ENCODE measurements at places on chromosomes 16 and 17.

DNA sequence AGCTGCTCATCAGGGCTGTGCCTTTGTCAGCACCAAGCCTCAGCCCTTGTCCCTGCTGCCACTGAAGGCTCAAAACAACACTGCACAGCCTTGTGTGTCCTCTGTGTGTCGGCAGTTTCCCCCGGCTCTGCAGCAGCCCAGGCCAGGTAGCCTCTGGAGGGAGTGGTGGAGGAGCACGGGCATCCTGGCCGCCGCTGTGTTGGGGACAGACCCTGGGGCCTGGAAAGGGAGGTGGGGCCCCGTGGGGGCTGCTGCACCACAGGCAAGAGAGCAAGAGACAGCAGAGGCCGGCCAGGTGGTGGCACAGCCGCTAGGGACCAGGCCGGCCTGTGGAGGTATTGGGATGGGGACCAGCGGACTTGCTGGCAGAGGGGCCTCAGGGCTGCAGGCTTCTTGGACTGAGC, 96.9 kb upstream of the ZNF750 start:
- no peak for DNase-seq

- peak; percentile 38 for DNase-seq
These were observed 725 bp downstream of the ABCA3 start for GRCh38 chr16:2339521-2340484.

- no peak for DNase-seq
These were observed 365.9 kb upstream of the ERCC4 start for GRCh38 chr16:13554005-13554404.

DNA sequence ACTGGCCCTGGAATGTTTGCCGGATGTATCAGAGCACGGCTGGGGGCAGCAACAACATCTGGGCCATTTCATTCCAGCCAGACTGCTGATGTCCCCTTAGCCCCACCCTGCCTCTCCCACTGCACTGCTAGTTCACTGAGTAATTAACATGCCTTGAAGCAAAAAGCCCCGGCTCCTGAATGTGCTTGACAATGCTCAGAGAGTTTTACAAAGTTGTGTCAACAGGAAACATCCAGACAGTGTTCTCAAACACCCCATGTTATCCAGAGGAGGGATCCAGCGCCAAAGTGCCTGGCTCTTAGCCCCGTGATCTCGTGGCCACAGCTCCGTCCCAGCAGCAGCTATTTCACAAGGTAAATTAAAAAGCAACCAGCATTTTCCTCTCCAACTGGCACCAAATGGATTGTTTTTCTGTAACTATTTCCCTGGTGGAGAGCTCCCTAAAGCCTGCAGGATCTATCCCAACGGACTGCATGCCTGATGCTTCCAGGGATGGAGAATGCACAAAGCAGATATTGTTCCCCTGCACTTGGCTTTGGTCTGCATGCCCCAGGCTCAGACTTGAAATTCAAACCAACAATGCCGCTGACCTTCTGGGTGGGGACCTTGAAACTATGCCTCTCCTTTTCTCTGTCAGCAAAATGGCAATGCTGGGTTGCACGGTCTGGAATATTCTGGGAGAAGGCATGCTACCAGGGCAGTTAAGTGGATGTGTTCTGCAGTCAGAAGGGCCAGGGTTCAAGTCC, 115.6 kb upstream of the CDH5 start:
- DNase-seq: no peak

DNA sequence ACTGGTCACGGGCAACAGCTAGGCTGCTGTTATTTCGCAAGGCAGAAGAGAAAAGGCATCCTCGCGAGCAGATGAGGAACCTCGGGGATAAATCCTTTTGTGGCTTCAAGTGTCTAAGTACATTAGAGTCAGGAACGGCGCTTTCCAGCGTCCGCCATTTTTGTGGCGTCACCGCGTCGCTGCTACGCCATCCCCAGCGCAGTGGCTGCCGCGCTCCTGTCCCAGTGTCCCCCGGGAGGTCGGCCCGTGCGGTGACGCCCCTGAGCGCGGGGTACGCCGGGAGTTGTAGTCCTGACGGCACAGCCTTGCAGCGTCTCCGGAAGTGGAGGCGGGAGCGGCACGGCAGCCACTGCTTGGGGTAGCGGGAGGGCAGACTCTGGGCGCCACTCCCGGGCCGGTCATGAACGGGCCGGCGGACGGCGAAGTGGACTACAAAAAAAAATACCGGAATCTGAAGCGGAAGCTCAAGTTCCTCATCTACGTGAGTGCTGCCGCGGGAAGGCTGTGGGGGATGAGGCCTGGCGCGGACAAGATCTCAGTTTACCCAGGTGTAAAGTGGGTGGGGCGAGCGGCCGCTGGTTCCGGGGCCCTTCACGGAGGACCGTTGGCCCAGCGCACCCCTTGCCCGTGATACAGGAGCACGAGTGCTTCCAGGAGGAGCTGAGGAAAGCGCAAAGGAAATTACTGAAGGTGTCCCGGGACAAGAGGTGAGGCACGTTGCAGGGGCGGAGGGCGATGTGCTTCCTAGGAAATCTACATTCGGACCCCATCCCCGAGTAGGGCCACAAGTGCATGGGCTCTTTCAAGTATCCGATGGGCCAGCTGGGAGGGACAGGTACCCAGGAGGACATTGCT, at the start of gene INO80E:
TSS of gene INO80E (plus strand) at position 331 of the 855 bp plus-strand sequence. CDS start at position 401, 70 bp downstream.
- peak; percentile 98 for DNase-seq

GRCh38 chr16:13835387-13835786, 84.6 kb upstream of the ERCC4 start:
- DNase-seq: no peak

- no peak for DNase-seq
These were observed 79.8 kb upstream of the TMEM97 start for GRCh38 chr17:28239271-28239624.

DNA sequence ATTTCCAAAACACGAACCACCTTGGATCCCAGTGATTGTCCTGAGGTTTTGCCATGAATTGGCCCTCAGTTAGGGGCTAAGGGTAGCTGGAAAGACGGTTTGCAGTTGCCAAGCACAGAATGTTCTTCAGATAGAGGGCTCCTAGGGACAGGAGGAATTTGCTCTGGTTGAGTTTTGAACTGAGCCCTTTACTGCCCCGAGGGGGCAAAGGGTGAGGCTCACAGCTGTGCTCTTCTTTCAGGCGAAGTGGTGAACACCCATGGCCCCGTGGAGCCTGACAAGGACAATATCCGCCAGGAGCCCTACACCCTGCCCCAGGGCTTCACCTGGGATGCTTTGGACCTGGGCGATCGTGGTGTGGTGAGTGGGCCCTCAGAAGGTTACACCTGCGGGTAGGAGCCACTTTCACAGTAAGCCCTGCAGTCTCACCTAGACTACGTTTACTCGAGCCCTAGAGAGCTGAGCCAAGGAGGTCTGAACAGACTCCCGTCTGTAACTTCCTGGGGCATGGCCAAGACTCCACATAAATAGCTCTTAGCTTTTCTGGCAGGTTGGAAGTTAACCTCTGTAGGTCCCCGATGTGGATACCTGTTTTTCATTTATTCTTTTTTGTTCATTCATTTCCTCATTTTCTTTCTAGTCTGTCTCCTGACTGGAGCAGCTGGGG, 32.5 kb downstream of the NMT1 start:
- no peak for DNase-seq

GRCh38 chr16:72936408-72936807, 111.5 kb downstream of the ZFHX3 start:
- DNase-seq: no peak

- DNase-seq: no peak
These were observed 4.3 kb upstream of the CLEC19A start for GRCh38 chr16:19281246-19281645.

DNA sequence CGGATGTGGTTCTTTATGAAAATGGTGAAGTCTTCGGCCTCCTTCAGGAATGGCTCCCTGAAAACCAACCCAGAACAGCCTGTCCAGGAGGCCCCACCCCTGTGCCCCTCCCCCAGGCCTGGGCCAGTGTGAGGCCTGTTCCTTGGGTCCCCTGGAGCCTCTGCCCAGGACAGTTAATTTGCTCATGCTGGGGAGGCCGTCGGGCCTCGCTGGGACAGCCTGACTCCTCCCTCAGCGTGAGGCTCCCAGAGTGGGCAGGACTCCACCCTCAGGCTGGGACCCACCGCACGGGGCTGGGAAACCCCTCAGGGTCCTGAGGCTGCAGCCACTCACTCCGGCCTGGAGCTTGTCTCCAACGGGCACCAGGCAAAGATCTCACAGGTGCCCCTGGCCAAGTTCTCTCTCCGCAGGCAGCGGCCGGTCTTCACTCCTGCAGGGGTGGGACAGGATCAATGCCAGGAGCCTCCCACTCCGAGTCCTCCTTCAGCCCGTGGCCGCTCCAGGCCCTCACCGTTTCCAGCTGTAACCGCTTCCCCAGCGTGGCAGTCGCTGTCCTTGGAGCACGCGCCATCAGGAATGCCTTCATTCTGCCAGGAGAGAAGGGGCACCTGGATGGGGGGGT, 5.8 kb downstream of the P2RX5 start:
- DNase-seq: no peak

GRCh38 chr16:29777576-29778350, at the start of gene ZG16:
ZG16 (plus strand) TSS chr16:29778256; CDS start chr16:29779267, 1,011 bp downstream.
- DNase-seq: no peak

DNA sequence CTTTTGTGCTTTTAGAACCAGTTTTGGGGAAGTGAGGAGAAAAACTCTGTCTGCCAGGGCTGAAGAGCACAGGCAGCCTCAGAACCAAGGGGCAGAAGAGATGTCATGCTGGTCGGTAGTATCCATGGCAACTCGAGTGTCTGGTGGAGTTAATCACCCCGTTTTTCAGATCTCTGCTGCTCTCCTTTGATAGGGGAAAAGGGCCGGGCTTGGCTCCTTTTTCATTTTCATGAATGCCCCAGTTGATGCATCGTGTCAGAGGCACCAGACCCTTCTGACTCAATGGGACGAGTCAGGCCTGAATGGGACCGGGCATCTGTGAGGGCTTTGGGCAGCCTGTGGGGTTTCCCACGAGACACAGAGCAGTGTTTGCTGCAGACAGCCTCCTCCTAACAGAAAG, 304.6 kb downstream of the ABCC12 start:
- DNase-seq: no peak

DNA sequence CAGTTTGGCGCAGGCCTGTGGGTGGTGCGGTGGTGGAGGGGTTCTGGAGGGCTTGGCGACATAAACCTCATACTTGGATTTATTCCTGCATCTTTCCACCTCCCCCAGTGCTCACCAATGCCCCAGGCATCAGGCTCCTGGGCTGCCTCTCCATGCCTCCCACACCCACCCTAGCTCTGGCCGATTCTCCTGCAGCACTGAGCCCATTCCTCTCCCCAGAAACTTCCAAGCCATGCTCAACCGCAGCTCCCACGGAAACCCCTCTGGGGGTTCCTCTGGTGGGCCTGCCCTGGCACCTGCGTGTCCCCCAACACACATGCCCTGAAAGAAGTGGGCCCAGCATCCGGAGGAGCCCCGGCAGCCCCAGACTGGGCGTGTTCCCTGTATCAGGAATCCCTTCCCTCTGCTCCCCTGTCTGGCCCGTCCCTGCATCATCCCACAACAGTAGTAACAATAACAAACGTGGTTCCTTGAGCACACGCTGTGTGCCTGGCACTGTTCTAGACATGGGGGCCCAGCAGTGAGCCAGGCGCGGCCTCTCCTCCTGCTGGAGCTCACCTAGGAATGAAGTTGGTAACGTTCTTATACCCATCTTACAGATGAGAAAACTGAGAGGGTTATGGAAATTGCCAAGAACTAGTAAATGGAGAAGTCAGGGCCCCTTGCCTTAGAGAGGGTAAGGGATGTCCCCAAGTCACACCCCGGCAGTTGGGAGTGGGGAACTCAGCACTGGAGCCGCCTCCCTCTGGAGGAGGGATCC, 2.3 kb downstream of the PRSS21 start:
- DNase-seq: no peak

DNA sequence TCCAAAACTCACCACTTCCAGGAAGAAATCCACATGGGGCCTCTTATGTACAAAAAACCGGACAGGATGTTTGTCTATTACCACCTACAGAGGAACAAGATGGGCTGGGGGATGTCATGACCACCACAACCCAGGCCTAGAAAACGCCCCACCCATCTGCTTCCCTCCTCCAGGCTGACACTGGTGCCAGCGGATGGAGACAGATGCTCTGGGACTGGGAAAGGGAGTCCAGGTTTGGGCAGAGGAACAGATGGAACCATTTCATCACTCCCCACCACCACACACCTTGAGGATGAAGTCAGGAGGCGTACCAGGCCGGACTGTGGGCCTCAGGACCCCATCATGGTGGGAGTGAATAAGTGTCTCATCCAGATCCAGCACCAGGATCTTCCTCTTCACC, 4.5 kb upstream of the GABARAP start:
- no peak for DNase-seq

- no peak for DNase-seq
These were observed 41.0 kb upstream of the SREBF1 start for GRCh38 chr17:17877529-17878358.

DNA sequence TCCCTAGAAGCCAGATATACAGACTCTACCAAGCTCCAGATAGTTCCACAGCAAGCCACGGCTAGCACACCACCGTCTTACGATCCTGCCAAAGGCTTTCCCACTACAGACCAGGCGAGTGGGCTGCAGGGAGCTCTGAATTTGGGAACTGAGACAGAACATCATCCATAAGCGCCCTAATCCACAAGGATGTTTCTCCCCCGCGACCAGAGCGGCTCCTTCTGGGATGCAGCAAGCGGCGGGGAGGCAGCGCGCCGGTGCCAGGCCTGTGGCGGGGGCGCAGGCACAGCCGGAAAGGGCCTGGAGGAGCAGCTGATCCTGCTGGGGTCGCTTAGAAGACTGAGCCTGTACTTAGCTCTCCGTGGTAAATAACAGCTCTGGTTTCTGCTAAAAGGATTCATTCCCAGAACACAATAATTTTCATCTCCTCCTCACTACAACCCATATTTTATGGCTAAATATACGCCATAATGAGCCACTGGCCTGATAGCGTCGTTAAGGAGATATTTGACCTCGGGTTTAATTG, 16.2 kb upstream of the FOXF1 start:
- no peak for DNase-seq

DNA sequence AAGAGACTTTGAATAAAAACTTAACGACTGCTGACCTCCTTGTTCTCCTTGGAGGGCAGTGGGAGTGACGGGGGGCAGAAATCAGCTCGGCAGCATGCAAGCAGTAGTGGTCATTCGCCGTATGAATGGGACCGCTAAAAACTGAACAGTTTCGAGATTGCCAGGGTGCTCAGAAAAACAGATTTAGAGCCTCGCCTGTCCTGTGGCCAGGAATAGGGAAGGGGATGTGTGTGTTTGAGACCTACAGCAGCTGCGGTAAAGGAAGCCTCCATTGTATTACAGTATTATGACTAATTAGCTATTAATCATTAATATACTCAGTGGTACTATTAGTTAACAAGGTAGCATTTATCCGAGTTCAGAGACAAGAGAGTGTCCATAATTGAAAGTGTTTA, 670 bp upstream of the ZNF652 start:
- no peak for DNase-seq

- DNase-seq: peak; percentile 49
These were observed 879 bp downstream of the SLFN5 start for GRCh38 chr17:35243561-35244340.

GRCh38 chr17:44389281-44389680, at the start of gene ITGA2B:
ITGA2B (minus strand) TSS chr17:44389649; CDS start chr17:44389473, 176 bp downstream.
- no peak for DNase-seq

DNA sequence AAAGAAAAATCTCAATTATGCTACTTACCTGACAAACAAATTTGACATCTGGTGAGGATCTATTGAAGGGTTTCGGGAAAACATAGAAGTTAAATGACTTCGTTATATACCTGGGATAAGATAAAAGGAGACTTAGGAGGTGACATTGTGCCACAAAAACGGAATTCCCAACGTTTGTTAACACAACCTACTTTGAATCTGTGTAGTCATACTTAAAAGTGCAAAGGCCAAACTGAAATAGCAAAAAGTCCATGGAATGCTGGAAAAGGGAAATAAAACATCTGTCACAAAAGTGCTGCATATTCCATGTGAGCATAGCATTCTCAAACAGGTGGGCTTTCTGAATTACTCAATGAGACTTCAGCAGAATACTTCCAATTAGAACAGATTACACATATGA, 3.0 kb downstream of the PARN start:
- no peak for DNase-seq

GRCh38 chr17:20852239-20852989, 190.4 kb downstream of the USP22 start:
- peak; percentile 9 for DNase-seq
